Ammon's horn (tissue), 1 donor: ENCODE measurements at places on chromosomes 11 and 22.

GRCh38 chr22:45869340-45869847 is 107.6 kb downstream of the WNT7B start:
- DNase-seq: no peak

DNA sequence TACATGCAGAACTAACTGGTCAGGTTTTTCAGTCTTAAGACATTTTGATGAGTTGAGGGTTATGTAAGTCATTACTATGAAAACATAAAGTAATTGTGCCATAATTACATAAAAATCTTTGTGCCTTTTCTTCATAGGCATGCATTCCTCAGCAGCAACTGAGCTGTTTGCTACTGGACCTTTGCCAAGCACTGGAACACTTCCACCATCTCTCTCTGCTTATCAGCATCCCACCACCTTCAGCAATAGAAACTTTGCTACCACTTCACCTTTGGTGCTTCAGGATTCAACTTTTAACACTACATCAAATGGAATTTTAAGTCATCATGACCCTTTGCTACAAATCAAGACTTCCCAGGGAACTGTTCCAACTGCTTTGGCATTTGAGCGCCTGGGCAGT is 39.0 kb downstream of the QSER1 start:
- DNase-seq: no peak

DNA sequence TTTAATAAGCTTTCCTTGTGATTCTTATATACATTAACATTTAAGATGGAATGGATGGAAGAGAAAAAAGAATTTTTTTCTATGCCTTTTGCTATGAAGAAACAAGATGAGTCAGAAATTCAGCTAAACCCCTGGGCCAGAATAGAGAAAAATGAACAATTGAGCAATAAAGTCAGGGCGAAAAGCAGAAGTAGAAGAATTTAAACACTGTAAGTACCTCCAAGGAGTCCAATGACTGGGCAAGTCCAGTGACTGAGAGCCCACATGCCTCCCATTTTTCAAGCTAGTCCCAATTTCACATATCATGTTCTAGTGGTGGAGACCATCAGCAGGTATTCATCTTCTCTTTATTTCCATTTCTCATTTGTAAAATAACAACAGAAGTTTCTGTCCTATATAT is 18.6 kb upstream of the APLP2 start:
- no peak for DNase-seq

GRCh38 chr11:66789097-66789890 is 53.9 kb upstream of the RCE1 start:
- DNase-seq: no peak

DNA sequence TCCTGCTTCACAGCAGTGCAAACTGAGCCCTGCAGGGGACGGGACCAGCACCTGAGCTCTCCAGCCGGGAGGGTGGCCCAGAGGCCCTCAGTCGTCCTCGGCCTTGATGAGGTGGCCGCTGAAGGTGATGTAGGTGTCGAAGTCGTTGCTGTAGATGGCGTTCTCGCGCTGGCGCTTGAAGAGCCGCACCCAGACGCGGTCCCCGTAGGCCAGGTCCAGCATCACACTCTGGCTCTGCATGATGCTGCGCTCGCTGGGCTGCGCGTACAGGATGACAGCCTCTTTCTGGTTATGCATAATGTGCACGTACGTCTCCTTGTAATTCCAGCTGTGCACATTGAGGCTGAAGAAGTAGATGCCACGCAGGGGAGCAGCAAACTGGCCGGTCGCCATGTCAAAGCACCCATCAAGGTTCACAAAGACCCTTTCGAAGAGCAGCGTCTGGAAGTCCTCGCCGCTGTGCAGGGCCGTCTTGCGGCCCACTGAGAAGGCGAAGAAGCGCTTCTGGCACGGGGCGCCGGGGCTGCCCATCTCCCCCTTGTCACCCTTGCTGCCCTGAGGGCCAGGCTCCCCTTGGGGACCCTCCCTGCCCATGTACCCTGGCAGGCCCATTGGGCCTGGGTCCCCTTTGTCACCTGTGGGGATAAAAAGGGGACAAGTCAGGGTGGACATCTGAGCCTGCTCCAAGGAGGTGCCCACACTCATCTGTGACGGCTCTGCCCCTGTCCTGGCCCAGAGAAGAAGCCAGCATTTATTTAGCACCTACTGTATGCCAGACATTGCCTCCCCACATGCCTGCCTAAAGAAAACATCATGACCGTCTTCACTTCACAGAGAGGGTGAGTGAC is 5.7 kb downstream of the C1QTNF6 start:
- no peak for DNase-seq

- peak; percentile 88 for DNase-seq
These were observed 75.0 kb downstream of the JRKL start for GRCh38 chr11:96464700-96465307.

GRCh38 chr11:95487391-95487790 is 256.4 kb upstream of the SESN3 start:
- DNase-seq: no peak

DNA sequence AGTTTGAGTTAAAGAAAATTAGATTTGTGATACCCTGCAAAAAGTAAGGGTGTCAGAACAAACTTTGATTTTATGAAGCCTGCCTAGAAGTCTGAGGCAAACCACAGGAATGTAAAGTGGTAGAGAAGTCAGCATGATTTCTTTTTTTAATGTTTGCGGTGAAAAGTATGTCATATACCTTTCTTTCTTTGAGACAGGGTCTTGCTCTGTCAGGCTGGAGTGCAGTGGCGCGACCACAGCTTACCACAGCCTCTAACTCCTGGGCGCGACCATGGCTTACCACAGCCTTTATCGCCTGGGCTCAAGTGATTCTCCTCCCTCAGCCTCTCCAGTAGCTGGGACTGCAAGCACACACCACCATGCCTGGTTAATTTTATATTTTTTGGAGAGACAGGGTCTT is 4.7 kb downstream of the API5 start:
- DNase-seq: no peak

DNA sequence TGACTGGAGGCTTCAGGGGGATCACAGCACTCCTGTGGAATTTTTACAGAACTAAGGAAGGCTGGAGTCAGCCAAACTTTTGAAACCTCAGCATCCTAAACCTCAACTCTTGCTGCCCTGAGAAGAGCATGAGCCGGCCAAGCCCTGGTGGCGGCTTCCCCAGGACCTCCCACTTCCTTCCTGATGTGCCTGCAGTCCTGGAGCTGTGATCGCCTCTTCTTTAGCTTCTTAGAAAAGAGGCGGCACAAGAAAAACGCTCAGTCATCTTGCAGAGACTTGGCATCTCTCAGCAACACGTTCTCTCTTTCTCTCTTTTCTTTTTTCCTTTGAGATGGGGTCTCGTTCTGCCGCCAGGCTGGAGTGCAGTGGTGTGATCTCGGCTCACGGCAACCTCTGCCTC is 40.4 kb upstream of the AMPD3 start:
- peak; percentile 74 for DNase-seq

- DNase-seq: no peak
These were observed 447.5 kb upstream of the KIRREL3 start for GRCh38 chr11:127448101-127448500.

DNA sequence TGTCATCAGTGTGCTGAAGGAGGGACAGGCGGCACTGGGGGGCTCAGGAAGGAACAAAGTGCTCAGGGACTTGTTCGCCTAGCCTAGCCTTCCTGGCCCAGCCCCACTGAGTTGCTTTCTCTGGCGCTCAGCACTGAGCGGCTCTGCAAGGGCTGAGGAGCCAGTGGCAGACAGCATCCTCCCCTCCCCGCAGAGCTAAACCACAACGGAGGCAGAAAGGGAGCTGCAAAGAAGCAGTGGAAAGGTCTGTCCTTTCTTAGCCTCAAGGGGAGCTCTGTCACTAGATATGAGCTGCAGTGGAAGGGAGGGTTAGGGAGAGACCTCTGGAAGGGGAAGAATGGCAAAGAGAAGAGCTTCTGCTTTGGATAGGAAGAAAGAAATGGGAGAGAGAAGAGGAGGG is 89.7 kb upstream of the PHOX2A start:
- DNase-seq: peak; percentile 17

GRCh38 chr22:25780673-25781072 is 38.7 kb downstream of the MYO18B start:
- DNase-seq: peak; percentile 23

GRCh38 chr11:68328374-68329091 is 16.1 kb downstream of the LRP5 start:
- peak; percentile 82 for DNase-seq

- no peak for DNase-seq
These were observed 57.9 kb upstream of the MMP13 start for GRCh38 chr11:103013421-103013820.

GRCh38 chr11:12754582-12755234 is 80.5 kb downstream of the TEAD1 start:
- no peak for DNase-seq

- no peak for DNase-seq
These were observed 5.6 kb downstream of the ALX4 start for GRCh38 chr11:44304091-44305025.

GRCh38 chr11:36037031-36037430 is 93.2 kb downstream of the LDLRAD3 start:
- no peak for DNase-seq

- DNase-seq: peak; percentile 46
These were observed 16.4 kb upstream of the CSRP3 start for GRCh38 chr11:19218216-19218615.

DNA sequence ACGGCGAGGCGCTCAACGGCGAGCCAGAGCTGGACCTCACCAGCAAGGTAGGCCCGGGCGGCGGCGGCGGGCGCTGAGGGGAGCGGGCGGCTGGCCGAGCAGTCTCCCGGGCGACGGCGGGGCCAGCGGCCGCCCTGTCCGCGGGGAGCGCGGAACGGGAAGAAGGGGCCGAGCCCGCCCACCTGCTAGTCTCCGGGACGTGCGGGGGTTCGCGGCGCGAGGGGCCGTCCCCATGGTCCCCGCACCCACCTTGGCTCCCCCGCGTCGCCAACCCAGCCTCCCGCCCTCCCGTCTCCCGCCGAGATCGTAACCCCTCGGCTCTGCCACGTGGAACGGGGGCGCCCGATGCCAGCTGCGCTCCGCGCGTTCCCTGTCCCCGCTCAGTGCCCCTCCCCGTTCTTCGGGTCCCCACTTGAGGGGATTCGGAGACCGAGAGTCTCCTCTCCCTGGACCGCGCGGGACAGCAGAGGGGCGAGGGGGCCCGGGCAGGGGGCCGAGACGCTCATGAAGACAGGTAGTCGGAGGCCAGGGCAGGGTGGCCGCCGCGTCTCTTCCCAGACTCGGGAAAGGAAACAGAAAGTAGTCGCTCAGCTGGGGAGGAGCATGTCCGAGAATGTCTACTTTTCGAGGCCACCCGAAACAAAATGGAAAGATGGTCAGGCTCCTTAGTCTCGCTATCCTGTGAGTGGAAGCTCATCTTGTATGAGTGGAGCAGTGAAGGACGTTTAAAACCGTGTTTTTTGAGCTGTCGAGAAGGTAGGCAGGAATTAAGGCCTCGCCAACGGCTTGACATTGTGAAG is 557 bp downstream of the GTPBP1 start:
- peak; percentile 49 for DNase-seq

GRCh38 chr11:65639623-65640482 is 2.0 kb downstream of the SIPA1 start:
- peak; percentile 76 for DNase-seq

DNA sequence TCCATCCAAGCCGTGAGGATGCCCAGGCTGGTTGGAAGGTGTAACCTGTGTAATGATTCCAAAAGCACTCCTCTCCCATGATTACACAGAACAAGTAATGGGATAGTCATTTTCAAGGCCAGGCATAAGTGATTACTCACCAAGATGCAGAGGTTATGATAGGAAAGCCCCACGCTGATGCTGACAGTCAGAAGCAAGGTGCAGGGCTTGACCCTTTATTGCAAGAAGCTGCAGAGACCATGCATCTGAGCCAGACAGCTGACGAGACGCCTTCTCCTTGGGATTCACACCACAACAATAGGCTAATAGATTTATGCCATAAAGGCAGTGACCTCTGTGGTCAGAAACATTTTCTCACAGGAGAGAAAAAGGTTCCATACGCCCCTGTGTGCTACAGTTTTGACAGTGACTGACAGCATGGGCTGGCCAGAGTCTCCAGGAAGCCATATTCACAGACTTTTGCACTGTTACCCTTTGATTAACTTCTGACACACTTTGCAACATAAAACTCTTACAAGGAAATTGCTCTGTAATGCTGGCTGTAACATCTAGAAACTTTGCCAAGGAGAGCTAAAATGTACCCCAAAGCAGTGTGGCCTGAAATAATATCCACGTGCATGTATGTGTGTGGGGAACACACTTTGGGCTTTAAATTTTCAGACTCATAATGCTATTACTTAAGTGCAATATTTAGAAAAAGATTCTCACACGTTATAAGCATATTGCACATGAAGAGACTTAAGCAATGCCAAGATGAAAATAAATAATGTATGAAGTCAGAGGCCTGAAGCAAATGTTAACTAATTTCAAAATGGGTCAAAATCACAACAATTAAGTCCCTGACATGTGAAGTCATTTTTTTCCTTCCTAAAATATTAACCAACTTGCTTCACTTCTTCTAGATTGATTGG is 1079.0 kb upstream of the TENM4 start:
- no peak for DNase-seq

GRCh38 chr11:45679806-45680205 is 14.4 kb upstream of the CHST1 start:
- no peak for DNase-seq

GRCh38 chr22:24419475-24419850 is 7.9 kb upstream of the ADORA2A start:
- DNase-seq: no peak

- DNase-seq: no peak
These were observed 957.6 kb upstream of the CCDC90B start for GRCh38 chr11:84243629-84244263.

GRCh38 chr22:24588757-24589481 is 4.0 kb downstream of the LRRC75B start:
- peak; percentile 56 for DNase-seq

GRCh38 chr22:45208993-45209838 is 31.5 kb downstream of the KIAA0930 start:
- DNase-seq: peak; percentile 88

DNA sequence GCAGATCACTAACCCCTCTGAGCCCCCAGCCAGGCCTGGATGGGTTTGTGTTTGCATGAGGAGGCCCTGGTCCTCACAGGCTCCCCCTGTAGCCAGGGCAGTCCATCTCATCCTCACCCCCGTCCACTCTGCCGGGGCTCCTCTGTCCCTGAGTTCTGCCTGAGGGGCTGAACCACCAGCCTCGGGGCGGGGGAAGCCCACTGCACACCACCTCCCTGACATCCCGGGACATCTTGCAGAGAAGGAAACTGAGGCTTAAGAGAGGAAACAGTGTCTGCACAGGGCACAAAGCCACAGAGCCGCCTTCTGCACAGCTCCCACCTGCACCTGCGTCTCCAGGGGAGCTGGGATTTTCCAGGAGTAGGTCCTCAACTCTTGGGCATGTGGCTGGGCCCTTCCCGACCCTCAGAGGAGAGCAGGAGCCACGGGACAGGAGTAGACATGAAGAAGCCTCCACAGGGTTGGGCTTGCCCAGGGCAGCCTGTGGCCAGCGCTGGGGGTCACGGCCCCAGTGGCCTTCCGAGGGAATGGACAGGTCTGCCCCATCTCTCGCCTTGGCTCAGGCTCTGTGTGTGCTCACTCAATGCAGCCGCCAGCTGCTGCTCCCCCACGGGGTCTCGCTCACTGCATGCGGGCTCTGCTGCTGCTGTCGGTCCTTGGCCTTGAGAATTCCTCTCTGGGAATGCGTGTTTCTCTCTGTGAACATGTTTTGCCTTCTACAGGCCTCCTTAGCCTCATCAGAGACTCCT is 45.4 kb upstream of the CCDC188 start:
- DNase-seq: no peak

GRCh38 chr11:62544581-62545436 is 1.8 kb downstream of the AHNAK start:
- no peak for DNase-seq
